Effector CD8-positive, alpha-beta T cell (primary cell): ENCODE measurements at places on chromosomes 13 and 19.

DNA sequence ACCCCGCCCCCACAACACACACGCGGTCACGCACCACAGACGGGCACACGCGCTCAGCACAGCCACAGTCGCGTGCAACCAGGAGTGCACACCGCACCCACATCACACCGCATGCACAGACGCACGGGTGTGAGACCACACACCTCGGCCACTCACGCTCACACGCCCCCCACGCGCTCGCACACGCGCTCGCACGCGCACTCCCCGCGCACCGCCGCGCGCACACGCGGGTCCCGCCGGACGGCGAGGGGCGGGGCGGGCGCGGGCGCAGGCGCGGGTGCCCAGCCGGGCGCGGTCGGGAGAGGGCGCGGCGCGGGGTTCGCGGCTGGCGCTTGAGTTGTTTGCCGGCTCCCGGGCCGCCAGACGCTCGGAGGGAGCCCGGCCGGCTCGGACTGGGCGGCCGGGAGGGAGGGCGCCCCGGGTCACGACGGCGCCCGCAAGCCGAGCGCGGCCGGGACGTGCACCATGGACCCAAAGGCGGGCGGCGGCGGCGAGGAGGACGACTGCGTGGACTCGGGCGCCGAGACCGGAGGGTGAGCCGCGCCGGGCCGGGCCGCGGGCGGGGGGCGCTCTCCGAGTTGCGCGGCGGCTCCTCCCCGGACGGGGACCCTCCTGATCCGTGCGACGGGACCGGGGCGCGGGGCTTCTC lies at the start of gene FAM124A:
Gene FAM124A, plus strand, starts transcription at position 362 of the 649 bp plus-strand sequence. Its CDS starts 104 bp downstream, at position 466.
- no peak for DNase-seq

GRCh38 chr13:90591927-90592268 lies 755.6 kb upstream of the MIR17HG start:
- DNase-seq = no peak

DNA sequence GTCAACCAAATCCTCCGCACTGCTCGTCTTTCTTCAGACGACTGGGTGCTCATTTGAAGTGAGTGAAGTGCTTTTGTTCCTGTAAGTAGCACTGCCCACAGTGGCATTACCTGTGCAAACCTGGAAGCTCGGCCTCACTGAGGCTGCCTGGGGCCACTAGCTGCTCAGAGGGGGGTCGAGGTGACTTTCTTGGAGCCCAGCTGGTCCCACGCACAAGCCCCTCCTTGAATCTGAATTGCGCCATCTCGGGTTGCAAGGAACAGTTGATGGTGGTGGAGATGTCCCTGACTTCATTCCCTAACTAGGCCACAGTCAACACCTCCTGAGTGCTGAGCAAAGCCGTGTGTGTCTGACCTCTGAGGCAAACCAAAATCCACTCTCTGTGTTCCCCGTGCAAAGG lies 79.3 kb upstream of the GPR183 start:
- DNase-seq = no peak

DNA sequence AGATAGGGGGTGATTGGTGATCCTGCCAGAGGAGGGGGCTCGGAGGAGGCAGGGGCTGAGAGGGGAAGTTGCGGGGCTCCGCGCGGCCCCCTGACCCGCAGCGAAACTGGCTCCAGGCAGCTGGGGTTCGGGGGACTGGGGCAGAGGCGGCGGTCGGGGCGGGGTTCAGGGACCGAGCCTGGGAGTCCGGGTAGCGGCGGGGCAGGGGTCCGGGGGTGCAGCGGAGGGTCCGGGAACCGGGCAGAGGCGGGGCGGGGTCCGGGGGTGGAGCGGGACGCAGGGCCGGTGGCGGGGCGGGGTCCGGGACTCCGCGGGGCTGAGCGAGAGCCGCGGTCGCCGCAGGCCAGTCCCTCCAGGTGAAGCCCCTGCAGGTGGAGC lies 1.2 kb downstream of the MADCAM1 start:
- DNase-seq = no peak

- DNase-seq = no peak
These were observed 526.1 kb downstream of the KLF12 start for GRCh38 chr13:73608157-73608516.

DNA sequence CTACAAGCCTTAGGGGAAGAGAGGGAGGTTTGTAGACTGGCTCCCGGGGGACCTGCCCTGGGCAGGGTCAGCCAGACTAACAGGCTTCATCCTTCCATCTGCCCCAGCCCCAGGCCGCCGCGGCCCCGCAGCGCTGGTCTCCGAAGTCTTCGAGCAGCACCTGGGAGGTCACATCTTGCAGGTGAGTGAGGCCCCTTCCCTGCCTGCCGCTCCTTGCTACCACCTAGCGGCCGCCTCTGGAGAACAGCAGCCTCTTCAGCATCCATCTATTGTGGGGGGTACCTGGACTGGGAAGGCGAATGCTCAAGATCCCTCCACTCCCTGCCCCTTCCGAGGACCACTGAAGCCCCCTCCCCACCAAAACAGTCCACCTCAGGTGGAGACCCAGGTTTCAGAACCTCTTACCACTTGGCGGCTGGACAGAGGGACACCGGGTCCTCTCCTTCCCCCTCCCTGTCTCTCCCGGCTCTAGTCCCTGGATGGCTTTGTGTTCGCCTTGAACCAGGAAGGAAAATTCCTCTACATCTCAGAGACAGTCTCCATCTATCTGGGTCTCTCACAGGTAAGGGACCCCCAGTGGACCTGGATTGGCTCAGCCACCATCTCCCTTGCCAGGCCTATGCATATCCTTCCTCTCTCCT lies 12.7 kb downstream of the NPAS1 start:
- DNase-seq = peak; percentile 47

DNA sequence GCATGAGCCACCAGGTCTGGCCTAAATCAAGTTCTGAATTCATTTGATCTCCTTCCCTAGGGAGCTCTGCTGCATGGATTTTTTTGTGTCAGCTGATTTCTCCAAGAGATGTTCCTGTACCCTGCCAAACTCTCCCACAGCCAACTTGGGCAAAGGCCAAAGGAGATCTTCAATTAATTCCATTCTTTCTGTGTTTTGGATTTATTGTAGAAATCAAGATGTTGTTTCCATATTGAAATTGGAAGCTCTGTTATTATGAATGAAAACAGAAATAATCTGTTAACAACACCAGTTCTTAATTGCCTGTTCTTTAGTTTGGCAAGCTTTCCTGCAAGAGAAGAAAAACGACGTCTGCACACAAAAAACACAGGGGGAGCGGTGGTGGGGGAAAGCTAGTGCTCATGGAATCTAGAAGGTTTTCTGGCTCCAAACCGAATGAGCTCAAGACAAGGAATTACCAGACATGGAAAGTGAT lies 86.5 kb upstream of the ABCC4 start:
- no peak for DNase-seq

DNA sequence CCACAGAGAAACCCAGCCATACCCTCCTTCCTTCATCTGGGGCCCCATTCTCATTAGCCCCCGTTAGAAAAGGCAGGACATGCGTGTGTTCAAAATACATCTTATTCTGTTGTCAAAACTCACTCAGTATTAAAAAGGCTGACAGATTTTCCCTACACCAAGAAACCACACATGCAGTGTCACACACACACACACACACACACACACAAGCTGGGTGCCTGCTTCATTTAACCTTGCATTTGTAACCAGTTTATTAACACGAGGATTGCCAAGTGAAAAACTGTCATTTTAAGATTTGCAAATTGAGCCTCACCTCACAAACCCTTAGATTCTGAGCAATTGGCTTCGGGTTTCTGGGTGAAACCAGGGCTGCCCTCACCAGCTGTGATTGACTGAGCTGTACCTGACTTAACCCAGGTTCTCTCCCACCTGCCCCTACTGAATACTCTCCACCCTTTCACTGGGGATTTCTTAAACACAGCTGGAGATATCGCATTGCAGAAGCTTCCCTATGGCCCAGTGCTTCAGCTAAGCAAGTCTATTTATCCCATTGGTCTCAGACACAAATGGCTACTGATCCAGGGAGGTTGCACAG lies 172.7 kb upstream of the ZNF507 start:
- no peak for DNase-seq

DNA sequence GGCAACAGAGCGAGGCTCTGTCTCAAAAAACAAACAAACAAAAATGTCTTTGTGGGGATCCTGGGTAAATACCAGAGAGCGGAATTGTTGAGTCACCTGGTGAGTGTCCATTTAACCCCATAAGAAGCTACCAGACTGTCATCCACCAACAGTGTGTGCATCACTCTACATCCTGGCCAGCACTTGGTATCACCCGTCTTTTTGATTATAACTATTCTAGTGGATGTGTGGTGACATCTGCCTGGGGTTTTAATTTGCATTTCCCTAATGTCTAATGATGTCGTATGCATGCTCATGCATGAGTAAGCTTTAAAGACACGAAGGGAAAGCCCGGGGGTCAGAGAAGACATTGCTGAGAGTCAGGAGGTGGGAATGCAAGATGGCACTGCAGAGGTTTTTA lies 126.7 kb upstream of the MRI1 start:
- no peak for DNase-seq

GRCh38 chr19:33382006-33382405 lies 8.5 kb downstream of the CEBPG start:
- no peak for DNase-seq

DNA sequence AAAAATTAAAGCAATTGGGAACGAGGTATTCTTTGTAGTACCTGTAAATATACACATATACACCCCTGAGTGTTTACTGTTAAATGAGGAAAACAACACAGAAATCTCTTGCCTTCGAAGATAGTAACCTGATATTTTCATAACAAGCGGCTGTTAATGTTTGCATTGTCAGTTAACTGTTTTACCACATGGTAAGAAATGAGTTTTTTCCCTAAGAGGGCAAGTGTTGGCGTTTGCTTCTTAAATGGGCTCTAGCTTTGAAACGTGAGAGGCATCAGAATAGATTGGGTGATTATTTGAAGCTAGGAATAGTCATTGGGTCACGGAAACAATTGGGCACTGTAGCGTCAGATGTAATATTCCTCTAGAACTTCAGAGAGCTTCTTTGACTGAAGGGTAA lies 22.0 kb upstream of the UPF3A start:
- DNase-seq = no peak

GRCh38 chr19:16041299-16041990 lies 34.9 kb upstream of the TPM4 start:
- DNase-seq = peak; percentile 72
